Omental fat pad (tissue), 4 donors: ENCODE measurements at places on chromosomes 7 and 10. TPM values are rescaled to one million over a fixed set of nuclear protein-coding genes. Genes with fewer than 3 reads are reported as not detected.

DNA sequence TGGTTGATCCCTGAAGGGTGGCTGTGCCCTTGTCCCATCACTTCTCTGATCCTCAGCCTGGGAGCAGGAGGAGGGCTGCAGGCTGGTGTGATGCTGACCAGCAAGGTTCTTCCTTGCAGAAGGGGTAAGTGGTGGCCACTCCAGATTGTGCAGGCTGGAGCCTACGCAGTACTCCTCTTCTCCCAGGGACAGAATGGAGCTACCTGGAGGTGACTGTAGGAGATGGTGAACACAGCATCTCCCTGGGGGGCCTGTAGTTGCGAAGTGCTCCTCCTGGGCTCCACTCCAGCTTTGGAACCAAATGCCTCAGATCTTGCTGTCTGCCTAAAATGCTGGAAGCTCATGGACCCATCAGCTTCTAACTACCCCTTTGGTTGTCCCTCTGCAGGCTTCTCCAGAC, 323.6 kb upstream of the PODXL start:
- no peak for DNase-seq

DNA sequence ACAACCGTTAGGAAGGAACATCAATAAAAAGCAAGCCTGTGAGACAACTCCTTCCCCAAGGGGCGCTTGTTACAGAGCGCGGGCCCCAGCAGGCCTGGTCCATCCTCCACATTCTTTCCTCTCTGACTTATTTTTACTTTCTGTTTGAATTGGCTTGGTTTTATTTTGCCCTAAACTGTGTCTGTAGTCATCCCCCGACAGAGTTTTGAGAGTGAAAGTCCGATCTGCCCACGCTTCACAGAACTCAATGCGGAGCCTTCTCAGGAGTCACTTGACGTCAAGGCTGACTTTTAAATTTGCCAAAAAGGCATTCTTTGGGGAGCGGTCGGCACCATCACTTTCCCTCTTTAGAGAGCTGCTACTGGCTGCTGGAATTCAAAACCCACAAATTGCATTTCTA, 150.1 kb upstream of the KLF6 start:
- no peak for DNase-seq

DNA sequence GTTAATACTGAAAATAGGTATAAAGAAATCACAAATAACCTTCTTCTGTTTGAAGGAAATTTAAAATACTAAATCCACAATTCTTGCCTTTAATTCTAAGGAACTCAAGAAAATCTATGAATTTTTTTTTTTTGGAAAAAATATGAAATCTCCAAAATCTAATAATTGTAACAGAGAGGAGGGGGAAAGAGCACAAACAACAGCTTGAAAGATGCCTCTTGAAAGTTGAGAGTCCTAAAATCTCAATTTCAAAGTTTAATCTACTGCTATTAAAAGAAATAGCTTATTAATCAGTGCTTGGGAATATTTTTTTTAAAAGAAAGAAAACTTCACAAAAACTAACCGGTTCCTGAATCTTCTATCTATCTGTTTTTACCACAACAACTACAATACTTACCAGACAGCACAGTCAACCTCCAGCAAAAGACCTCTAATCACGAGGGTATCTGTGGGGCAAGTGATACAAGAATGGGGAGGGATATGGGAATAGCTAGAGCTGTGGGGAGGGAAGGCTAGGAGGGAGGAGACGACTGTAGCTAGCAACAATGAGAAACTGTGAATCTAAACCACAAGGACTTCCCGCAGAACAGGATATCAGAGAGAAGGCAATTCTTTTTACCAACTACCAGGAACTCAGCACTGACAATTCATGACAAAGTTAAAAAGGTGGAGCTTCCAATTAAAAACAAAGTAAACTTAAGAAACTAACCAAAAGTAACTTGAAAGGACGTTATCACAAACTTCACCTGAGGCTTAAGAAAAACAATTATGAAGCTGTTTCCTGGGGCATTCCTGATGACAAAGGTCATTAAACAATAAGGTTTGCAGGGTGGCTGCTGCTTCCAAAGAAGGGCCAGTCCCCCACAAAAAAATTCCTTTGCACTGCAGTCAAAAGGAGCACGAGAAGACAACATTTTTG, at the start of gene USP54:
USP54 (minus strand) TSS at position 462 of the 919 bp plus-strand sequence. CDS start 15,684 bp downstream, outside the sequence.
- DNase-seq: no peak

DNA sequence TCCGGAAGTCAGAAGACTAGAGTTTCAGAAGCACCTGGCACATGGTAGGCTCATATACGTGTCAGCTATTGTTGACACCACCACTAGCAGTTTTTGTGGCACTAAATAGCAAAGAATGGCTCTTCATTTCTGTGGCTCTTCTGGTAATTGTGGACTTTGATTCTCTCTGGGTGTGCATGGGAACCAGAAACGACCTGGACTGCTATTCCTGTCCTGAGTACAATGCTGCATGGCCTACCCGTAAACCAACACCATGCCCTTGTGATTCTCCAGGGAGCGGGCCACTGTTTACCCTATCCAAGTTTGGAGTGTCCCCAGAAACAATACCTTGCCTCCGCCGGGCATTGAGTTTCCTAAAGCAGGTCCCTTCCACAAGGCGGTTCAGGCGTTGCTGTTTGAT, 162.9 kb upstream of the AOAH start:
- no peak for DNase-seq

The SFRP5 gene
- total RNA-seq: 0.60 TPM

The OR13A1 gene
- not detected for total RNA-seq

The MSMB gene
- not detected for total RNA-seq

The PAXIP1 gene
- total RNA-seq: 7.9 TPM

The SYT15B gene
- 0.84 TPM for total RNA-seq

- no peak for DNase-seq
Observed at GRCh38 chr10:131586958-131587357, 275.4 kb upstream of the TCERG1L start.

DNA sequence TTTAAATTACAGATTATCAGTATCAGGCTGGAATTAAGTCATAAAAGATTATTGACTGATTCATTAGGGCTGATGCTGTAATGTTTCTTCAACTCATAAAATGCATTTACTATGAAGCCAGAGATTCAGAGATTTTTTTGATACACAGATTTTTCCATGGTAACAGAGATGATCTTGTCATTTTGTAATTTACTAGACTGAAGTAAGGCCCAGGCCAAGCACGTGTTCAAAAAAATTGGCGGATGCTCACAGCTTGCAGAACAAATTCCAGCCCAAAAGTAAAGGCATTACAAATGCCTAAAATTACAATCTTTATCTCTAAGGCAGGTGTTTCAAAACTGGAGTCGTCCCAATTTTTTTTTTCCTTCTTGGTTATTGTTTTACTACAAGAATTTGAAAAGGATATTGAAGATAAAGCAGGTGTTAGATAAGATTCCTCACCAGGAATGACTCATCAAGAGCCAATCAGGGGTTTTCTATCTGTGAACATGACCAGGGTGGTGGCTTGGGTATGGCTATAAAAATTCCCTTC, 78.4 kb upstream of the MEOX2 start:
- DNase-seq: no peak

DNA sequence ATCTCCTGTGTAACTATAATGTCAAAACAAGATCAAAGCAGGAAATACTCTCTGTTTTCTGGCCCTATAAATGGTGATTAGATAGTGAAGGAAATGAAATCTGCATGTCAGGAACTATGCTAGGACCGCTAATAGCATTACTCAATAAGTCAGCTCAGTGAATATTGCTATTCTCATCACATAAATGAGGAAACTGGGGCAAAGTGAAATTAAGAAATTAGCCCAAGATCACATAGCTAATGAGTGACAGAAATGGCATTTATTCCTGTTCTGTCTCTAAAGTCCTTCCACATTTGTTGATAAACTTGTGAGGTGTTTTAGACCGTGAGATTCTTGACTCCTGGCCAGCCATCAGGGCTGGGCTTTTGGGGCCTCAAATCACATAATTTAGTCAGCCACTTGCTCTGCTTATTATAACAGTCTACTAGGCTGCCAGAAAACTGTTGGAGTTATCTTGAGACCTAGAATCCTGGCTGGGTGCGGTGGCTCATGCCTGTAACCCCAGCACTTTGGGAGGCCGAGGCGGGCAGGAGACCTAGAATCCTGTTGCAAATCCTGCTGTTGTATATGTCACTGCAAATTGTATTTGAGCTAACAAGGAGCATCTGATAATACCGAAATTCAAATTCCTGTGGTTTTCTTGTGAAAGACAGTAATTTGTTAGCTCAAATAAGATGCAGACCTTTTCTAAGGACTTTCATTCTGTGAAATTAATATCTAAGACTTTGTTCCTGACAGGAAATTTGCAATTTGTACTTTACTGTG, 66.5 kb upstream of the SHTN1 start:
- DNase-seq: no peak

DNA sequence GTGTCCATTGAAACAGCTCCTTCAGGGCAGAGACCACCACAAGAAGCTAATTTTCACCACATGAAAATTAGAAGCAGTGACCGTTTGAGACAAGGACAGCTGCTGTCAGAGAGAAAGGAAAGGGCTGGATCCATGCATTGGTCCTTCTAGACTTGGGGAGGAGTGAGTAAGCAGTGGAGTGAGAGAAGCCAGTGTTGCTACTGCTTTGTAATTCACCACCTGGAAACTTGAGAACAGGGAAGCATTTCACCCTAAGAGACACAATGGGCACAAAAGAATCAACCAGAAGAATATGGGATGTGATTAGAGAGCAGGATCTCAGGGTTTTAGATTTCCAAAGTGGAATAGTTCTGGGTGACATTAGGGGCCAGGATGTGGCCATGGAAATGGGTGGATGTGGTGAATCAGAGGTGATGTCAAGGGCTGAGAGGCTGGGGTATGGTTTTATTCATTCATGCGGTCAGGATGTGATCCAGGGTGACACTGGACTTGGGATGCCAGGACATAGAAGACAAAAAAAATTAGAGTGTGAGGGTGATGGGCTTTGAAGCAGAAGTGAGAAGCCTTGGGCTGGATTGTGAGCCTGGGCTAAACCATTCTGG, 61.6 kb downstream of the DENND11 start:
- DNase-seq: no peak

The CCDC172 gene
- not detected for total RNA-seq
